ENCODE measurements at places on chromosomes 2 and 18. TPM values are rescaled to one million over a fixed set of nuclear protein-coding genes. Genes with fewer than 3 reads are reported as not detected.

- ATAC-seq: peak; percentile 67
These were observed 127.6 kb downstream of the ZNF516 start for GRCh38 chr18:76367168-76368125.

GRCh38 chr18:68648191-68648590, 66.7 kb downstream of the TMX3 start:
- ATAC-seq: no peak

DNA sequence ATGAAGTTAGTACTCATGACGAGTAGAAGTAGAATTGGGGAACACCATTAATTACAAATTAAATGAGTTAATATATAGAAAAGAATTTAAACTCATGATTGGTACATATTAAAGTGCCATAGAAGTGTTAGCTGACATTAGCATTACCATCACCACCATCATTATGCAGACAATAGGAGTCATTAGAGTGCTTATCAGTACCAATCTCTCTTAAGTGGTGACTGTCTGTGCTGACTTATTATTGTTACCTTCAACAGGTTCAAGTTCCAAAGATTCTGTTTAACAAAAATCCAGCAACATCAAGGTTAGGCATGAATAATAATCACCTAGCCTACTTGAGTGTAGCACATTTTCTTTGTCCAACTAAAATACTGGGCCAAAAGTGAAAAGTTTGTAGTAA, 108.8 kb upstream of the MAPRE2 start:
- ATAC-seq: no peak

DNA sequence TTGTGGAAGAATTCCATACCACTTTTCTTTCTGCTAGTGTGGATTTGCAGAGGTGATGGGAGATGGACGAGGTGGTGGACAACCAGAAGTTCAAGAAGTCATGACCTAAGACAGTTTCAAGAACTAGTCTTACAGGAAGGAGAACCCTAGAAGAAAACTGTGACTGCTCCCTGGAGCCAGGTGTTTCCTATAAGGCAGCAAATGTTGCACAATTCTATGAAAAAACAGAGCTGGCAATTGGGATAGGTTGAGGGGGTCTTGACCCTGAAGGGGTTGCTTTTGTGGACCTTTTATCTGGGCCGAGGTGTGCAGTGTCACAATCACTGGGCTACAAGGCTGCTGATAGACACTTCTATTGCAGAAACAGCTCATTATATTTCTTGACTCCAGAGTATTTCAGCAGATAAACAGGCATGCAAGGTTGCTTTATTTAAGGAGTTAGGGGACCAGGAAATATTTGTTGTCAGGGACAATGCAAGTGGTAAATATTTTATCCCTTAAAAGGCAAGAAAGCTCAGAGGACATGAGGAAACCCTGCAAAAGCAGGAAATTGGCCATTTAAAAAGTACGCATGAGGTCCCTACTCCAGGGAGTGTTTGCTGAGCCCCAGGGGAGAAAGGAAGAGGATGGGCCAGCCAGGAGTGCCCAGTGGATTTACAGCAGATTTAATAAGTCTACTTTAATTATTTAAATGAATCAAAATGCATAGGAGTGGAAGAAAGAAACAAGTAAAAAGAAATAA, 22.9 kb downstream of the APCDD1 start:
- no peak for ATAC-seq

- peak; percentile 74 for ATAC-seq
These were observed 224.5 kb downstream of the TXNL1 start for GRCh38 chr18:56413862-56414261.

DNA sequence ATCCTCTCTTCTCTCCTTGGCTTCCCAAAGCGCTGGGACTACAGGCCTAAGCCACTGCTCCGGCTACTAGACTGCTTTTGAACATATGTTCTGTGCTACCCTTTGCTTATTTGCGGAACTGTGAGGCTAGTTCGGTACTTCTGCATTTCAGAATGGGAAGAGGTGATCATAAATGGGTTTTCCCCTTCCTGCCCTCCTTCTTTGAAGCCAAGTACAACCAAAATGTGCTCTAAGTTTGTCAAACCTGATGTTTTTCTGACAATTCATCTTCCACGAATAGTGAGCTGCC, 1.7 kb upstream of the ESCO1 start:
- ATAC-seq: no peak

DNA sequence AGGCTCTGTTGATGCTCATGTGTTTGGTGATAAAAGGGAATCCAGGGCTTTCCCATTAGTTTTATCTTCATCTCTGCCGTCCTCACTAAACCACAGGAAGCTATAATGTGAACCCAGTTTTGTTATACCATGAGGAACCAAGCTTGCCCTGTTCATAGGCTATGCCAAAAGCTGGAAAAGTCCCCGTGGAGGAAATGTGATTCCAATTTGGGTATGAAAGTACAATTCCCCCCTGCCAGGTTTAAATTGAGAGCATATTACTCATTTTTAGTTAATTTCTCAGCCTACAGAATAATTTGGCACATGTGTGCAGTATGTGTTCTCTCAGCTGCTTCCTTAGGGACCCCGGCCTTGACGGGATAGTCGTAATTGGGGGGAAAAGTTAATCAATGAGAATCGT, 327.4 kb downstream of the RND3 start:
- ATAC-seq: no peak

The FLACC1 gene
- total RNA-seq: 0.90 TPM

The GPBAR1 gene
- 1.3 TPM for total RNA-seq

The TMEM163 gene
- total RNA-seq: 0.73 TPM

Measured in motor neuron (in vitro differentiated cells).